Activated T-helper 9 cell treated with anti-CD3 and anti-CD28 coated beads, Interleukin-2, amount 50 U/mL, for 16 hours (primary cell): ENCODE measurements at places on chromosomes 16 and 17.

DNA sequence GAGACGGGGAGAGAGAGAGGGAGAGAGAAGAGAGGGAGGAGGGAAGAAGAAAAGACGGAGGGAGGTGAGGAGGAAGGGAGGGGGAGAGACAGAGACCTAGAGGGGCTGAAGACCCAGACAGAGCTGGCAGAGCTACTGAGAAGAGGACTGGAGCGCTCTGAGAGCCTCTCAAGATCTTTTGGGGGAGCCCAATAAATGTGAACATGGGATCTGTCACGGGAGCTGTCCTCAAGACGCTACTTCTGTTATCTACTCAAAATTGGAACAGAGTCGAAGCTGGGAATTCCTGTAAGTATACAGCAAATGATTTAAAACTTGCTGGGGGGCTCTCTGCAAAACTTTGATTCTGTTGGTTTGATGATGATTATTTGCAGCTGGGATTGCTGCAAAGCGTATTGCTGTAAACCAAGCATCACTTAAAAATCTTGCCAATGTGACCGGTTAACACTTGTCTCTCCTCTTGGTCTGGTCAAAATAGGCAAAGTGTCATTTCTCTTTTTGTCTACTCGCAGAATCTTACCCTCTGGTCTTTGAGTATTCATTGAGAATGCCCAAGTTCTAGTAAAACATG, 344 bp downstream of the CNTNAP4 start:
- no peak for DNase-seq

DNA sequence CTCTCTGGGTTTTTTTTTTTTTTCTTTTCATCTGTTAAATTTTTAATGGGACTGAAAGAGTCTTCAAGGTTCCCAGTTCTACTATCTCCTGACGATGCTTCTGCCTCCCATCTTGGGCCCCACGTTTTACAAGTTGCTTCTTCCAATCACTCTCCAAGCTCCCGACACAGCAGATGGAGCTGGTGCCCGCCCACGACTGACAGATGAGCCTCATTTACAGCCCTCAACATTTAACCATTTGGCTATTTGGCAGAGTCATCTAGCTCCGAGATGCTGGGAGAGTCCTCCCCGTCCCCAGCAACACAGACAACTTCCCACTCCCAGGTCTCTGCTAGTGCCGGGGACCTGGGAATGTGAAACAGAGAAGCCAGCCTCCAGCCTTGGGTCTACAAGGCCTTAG, 276.9 kb downstream of the SHISA9 start:
- DNase-seq, result no peak

DNA sequence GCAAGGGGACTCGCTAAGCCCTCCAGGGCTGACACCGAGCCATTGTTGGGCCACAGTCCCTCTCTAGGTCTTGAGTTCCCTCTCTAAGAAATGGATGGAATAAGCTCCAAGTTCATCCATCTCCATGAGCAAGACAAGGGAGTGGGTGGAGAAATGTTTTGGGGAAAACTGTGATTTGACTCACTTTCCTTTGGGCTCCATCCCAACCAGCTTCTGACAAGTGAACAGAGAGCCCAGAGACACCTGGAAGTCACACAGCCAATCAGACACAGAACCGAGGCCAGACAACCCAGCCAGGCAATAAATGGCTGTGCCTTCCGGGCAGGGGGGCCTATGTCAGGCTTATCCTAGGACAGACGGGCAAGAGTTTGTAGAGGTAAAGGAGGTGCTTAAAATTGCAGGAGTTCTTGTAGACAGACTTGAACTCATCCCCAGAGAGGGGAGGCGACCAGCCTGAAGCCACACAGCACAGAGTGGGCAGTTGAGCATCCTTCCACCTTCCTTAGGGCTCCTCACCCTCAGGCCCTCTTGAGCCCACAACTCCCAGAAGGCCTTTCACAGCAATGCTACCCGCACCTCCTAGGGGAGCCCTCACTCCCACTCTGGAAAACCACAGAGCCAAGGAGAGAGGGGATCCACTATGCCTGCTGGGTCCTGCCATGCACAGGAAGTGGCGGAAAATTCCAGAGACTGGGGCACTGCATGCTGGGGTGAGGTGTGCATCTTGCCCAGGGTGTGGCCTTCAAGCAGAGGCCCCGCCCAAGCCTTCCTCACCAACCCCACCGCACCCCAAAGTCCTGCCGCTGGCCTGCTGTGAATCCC, 9.5 kb upstream of the FAM83G start:
- DNase-seq, result no peak

GRCh38 chr17:37829592-37830123, 84.8 kb upstream of the HNF1B start:
- DNase-seq, result no peak

GRCh38 chr16:50015631-50016030, 9.4 kb upstream of the CNEP1R1 start:
- no peak for DNase-seq

GRCh38 chr16:3861808-3862451, 18.6 kb downstream of the CREBBP start:
- DNase-seq, result no peak

- no peak for DNase-seq
Observed at GRCh38 chr17:45230787-45231480, 9.2 kb downstream of the FMNL1 start.

- DNase-seq, result no peak
Observed at GRCh38 chr16:1509307-1510221, 16.4 kb downstream of the TELO2 start.

GRCh38 chr17:69607162-69607834, 192.8 kb downstream of the MAP2K6 start:
- DNase-seq, result no peak

DNA sequence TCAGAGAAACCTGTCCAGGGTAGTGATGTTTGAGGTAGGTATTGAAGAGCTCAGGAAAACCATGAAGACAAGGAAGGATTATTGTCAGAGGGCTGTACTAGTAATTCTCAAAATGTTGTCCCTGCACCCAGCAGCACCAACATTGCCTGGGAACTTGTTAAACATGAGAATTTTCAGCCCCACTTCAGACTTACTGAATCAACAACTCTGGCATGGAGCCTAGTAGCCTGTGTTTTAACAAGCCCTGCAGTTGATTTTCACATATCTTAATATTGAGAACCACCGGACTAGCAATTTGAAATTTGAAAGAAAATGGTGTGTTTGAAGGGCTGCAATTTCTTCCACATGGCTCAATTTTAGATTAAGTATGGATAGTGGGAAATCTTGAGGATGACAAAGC, 2.8 kb upstream of the KIF2B start:
- DNase-seq, result no peak

DNA sequence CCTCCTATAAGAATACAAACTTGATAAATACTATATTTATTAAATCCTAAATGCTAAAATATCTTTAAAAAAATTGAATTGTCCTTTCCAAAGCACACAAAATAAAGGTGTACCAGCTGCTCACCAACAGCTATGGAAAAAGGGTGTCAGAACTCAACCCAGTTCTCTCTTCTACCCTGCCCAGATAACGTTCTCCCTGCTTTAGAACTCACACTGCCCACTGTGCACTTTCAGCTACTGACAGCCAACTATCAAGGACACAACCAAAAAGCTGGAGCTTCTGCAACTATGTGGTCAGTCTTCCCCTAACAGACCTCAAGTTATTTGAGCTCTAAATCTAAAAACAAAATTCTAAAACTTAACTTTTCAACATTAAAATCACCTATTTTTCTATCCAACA, 13.7 kb downstream of the AP1G1 start:
- no peak for DNase-seq

GRCh38 chr17:43760254-43760852, 1.8 kb upstream of the SOST start:
- DNase-seq, result peak; percentile 78

GRCh38 chr16:19443659-19444058, 26.0 kb downstream of the TMC5 start:
- no peak for DNase-seq

GRCh38 chr16:66953462-66954096, 7.5 kb upstream of the CES3 start:
- no peak for DNase-seq

- DNase-seq, result no peak
Observed at GRCh38 chr17:40327244-40327729, 18.3 kb downstream of the RARA start.
